ENCODE measurements at places on chromosomes 2 and 18.

DNA sequence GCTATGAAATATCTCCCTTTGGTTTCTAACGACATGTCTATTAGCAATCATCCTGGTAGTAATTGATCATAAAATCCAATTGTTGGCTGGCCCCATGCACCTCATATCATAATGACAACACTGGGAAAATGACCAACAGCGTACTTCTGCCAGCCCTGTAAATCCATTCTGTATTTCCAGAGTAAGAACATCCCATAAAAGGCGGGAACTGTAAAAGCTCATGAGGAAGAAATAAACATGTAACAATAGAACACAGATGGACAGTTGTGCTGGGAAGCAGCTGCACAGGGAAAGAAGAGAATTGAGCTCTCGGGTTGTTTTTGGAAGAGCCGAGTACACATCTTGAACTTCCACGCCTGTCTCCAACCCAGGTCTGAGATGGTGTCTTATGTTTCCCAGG, 218.7 kb downstream of the CMPK2 start:
- DNase-seq: no peak
- H3K27ac ChIP-seq: no peak overlapping the region
- no peak overlapping the region for H3K4me3 ChIP-seq
- H3K36me3 ChIP-seq: no peaks in the 10 kb centered on the region
- no peaks in the 10 kb centered on the region for H3K27me3 ChIP-seq

DNA sequence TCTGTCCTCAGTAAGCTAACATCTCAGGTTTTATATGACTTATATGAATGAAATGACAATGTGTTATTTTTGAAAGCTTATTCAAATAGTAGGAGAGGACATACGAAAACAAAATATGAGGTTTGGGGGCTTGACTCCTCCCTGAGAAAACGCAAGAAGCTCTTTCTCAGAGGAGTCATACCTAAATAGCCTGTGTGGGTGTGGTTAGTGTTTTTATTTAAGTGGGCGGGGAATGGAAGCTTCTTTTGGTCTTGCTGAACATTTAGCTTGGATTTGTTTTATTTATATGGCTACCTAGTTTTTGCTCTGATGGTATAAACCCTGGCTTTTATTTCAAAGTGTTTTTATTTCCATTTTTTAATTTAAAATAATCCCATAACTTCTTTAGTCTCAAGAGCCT, 72.1 kb upstream of the DSG1 start:
- H3K27ac ChIP-seq: no peak overlapping the region
- peaks cover 10% of the 10 kb centered on the region for H3K4me1 ChIP-seq
- no peaks in the 10 kb centered on the region for H3K36me3 ChIP-seq
- DNase-seq: no peak

DNA sequence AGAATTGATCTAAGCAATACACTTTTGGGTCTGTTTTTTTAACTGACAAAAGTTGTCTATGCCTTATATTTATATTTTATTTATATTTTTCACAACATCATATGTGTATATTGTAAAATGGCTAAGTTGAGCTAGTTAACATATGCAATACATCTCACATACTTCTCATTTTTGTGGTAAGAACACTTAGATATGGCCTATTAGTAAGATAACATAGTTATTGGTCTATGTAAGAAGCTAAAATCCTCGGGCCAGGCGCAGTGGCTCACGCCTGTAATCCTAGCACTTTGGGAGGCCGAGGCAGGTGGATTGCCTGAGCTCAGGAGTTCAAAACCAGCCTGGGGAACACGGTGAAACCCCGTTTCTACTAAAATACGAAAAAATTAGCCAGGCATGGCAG, 275.6 kb upstream of the ID2 start:
- no peak for DNase-seq
- H3K36me3 ChIP-seq: no peaks in the 10 kb centered on the region
- H3K4me1 ChIP-seq: no peaks in the 10 kb centered on the region
- H3K4me3 ChIP-seq: no peak overlapping the region
- H3K27me3 ChIP-seq: no peaks in the 10 kb centered on the region

GRCh38 chr18:10009321-10010144, 95.7 kb downstream of the VAPA start:
- no peak for DNase-seq
- H3K36me3 ChIP-seq: no peaks in the 10 kb centered on the region
- H3K27ac ChIP-seq: no peak overlapping the region
- H3K4me3 ChIP-seq: no peak overlapping the region
- no peaks in the 10 kb centered on the region for H3K4me1 ChIP-seq

GRCh38 chr18:27057519-27058234, 127.4 kb downstream of the CHST9 start:
- H3K36me3 ChIP-seq: no peaks in the 10 kb centered on the region
- H3K27ac ChIP-seq: no peak overlapping the region
- no peak for DNase-seq
- 0 out of 2 replicates have a peak, but pooled peaks cover 2% of the 10 kb centered on the region for H3K4me1 ChIP-seq

DNA sequence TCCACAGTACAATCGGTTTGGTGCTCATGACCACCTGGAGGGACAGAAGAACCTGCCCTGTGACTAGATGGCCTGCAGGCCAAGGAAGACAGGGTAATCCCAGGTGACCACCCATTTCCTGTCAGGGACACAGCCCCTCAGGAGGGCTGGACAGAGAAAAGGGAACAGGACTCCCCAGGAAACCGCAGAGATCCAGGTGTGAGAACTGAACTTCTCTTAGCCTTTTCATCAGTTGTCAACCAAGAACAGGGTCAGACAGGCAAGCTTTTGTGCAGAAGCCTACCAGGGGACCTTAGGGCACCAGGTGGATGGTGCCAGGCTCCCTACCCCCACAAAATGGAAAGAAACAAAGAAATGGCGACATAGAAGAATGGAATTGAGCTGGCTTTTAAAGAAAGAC, 132.3 kb downstream of the HDAC4 start:
- H3K4me3 ChIP-seq: no peak overlapping the region
- H3K27me3 ChIP-seq: no peaks in the 10 kb centered on the region
- H3K36me3 ChIP-seq: no peaks in the 10 kb centered on the region
- no peak overlapping the region for H3K27ac ChIP-seq
- peaks cover 3% of the 10 kb centered on the region for H3K4me1 ChIP-seq
- no peak for DNase-seq

DNA sequence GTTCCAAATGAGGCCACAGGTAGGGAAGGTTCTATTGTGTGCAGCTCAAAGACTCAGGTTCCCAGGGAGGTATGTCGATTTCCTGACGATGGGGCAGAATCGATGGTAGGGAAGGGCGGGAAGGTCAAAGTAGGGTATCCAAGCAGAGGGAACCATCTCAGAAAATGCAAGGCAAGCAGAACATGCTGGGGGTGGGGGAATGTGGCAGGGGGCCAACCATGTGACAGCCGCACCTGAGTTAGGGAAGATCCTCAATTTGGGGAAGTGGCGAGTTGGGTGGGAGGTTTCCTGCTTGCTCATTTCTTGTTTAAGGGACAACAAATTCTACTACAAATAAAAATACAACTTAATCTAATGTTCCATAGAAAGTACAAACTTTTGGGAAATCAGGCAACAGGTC, 21.7 kb upstream of the GRP start:
- no peak for DNase-seq
- H3K27ac ChIP-seq: no peak overlapping the region
- no peaks in the 10 kb centered on the region for H3K27me3 ChIP-seq
- no peak overlapping the region for H3K4me3 ChIP-seq

- H3K27ac ChIP-seq: no peak overlapping the region
- DNase-seq: no peak
- no peaks in the 10 kb centered on the region for H3K36me3 ChIP-seq
- H3K4me3 ChIP-seq: no peak overlapping the region
- H3K4me1 ChIP-seq: no peaks in the 10 kb centered on the region
These were observed 138.1 kb upstream of the CHAC2 start for GRCh38 chr2:53629501-53629900.

DNA sequence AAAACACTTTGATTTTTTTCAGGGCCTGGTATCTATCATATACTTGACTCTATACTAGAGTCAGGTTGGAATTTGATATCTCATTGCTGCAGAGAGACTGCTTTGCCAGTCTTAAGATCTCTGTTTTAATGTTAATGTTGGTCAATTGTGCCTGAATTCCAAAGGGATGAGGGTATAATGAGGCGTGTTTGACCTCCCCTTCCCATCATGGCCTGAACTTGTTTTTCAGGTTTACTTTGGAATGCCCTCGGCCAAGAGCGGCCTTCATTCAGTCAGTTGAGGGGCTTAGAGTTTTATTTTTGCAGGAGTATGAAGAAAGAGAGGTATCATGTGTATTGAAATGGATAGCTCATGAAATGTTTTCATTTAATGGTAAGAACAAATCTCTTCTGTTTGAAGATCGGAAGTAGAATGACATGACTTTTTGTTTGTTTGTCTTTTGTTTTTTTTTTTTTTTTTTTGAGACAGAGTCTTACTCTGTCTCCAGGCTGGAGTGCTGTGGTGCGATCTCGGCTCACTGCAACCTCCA, 119.0 kb downstream of the KIAA1328 start:
- H3K4me1 ChIP-seq: peaks cover 2% of the 10 kb centered on the region
- H3K27me3 ChIP-seq: no peaks in the 10 kb centered on the region
- H3K36me3 ChIP-seq: peaks cover 2% of the 10 kb centered on the region
- peak overlapping the region; percentile 47 for H3K27ac ChIP-seq
- peak overlapping the region; percentile 9 for H3K4me3 ChIP-seq

- H3K36me3 ChIP-seq: no peaks in the 10 kb centered on the region
- peaks cover 3% of the 10 kb centered on the region for H3K4me1 ChIP-seq
- no peak overlapping the region for H3K4me3 ChIP-seq
These were observed 156.1 kb downstream of the MYT1L start for GRCh38 chr2:2174956-2175355.

- H3K4me3 ChIP-seq: no peak overlapping the region
- no peaks in the 10 kb centered on the region for H3K27me3 ChIP-seq
- H3K27ac ChIP-seq: no peak overlapping the region
- H3K36me3 ChIP-seq: no peaks in the 10 kb centered on the region
- DNase-seq: no peak
- H3K4me1 ChIP-seq: no peaks in the 10 kb centered on the region
These were observed 5.9 kb downstream of the ITSN2 start for GRCh38 chr2:24354395-24354794.

DNA sequence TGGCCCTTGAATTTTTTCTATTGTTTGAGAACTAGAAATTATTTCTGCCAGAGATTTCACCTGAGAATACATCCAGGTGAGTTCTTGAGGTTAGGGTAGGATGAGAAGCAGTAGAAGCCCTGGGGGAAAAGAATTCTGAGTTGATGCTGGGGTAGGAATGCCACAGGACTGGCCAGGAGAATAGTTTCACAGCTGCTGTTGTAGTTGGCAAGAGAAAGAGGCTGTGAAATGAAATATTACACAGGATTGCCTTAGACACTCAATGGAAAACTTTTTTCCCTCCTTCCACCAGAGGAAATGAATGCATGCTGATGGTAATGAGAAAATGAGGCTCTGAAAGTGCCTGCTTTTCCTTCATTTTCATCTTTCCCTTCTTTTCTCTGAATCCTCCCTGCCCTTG, 54.6 kb downstream of the PRKCE start:
- no peak overlapping the region for H3K4me3 ChIP-seq
- DNase-seq: no peak
- H3K27me3 ChIP-seq: no peaks in the 10 kb centered on the region
- no peaks in the 10 kb centered on the region for H3K4me1 ChIP-seq
- no peaks in the 10 kb centered on the region for H3K36me3 ChIP-seq

All from H9 (cell line).